ENCODE measurements at places on chromosomes 6 and 20. TPM values are rescaled to one million over a fixed set of nuclear protein-coding genes. Genes with fewer than 3 reads are reported as not detected.

GRCh38 chr6:40249935-40250334 lies 315.7 kb upstream of the MOCS1 start:
- DNase-seq = no peak

FBXO30 gene
- polyA plus RNA-seq = 10.8 TPM

SNAI1 gene
- 11.9 TPM for polyA plus RNA-seq

PDYN gene
- polyA plus RNA-seq = not detected

MEI4 gene
- not detected for polyA plus RNA-seq

NR2E1 gene
- not detected for polyA plus RNA-seq

COX4I2 gene
- polyA plus RNA-seq = 9.2 TPM

All from hindlimb muscle (tissue), 1 donor.